ENCODE measurements at places on chromosomes 11 and 22.

GRCh38 chr11:73227571-73228211 is 9.6 kb downstream of the P2RY2 start:
- no peak for DNase-seq

DNA sequence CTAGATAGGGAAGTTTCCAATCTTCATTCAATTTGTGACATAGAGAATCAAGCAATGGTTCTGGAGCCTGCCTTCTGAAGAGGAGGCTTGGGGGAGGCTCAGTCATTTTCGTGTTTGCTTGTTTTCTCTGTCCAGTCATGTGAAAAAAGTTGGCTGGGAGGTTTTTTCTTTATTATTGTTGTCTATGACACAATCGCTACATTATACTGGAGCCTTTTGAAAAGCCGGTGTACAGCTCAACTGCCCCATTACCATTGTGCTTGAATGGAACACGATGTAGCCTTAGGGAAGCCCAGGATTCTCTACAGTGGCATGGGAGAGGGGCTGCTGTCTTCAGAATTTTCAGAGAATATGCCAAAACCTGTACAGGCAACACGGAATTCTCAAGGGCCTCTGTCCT is 57.9 kb upstream of the NCAM1 start:
- DNase-seq: no peak

GRCh38 chr11:116580799-116581198 is 192.0 kb downstream of the BUD13 start:
- no peak for DNase-seq

DNA sequence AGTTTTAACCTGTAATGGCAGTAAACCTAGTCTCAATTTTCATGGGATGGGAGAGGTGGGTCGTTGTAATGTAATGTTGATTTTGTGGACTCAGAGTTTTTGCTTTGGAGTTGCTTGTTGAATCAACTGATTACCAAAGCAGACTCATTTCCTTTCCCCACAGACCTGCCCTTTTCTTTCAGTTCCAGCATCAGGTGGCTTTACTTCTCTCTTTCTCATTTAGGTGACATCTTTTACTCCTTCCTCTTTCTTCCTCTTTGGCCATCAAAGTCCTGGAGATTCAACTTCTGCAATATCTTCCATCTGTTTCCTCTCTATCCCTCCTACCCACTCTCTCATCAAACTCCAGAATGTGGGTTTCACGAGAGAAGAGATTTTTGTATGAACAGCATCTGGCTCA is 313.9 kb downstream of the TMEM135 start:
- DNase-seq: no peak

DNA sequence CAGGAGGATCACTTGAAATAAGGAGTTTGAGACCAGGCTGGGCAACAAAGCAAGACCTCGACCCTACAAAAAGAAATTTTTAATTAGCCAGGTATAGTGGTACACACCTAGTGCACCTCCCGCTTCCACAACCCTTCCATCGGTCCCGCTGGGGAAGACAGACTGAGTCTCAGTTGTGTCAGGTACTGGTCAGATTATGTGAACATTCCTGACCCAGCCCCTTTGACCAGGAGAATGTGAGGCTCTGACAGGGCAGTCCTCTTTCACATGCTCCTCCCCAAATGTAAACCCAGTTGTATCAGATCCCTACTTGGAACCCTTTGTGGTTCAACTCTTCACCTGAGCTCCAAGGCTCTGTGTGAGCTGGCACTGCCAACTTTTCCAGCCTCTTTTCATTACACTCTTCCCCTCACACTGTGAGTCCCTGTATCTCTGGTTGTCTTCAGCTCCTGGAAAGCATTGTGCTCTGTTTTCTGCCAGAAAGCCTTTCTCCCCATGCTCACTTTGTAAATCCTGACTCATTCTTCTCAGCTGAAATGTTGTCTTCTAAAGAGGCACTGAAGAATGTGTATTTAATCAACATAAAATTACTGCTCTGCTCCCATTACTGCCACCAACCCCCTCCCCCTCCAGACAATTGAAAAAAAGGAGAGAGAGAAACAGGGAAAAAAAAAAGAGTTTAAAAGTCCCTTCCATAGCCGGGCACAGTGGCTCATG is 2.1 kb upstream of the TTLL12 start:
- DNase-seq: no peak

DNA sequence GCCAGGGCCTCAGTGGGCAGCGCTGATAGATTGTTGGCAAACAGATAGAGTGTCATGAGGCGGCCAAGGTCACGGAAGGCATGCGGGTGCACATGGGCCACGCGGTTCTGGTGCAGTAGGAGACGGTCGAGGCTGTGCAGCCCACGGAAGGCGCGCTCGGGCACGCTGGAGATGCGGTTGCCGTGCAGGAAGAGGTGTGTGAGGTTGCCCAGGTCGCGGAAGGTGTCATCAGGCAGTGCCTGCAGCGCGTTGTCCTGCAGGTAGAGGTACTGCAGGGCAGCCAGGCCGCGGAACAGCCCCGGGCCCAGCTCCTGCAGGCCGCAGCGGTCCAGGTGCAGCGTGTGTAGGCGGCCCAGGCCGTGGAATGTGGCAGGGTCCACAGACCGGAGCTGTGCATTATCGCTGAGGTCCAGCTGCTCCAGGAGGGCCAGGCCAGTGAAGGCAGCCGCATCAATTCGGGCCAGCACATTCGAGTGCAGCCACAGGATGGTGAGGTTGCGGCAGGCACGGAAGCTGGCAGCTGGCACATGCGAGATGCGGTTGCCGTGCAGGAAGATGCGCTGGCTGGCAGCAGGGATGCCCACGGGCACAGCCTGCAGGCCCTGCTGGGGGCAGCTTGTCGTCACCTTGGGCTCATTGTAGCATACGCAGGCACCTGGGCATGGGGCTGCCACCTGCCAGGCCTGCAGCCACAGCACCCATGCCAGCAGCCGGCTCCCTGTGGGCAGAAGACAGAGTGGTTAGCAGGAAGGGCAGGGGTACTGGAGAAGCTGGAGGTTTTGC is 25.5 kb downstream of the RTN4R start:
- DNase-seq: no peak

- no peak for DNase-seq
These were observed 1807.5 kb downstream of the LRRC4C start for GRCh38 chr11:39651857-39652461.

DNA sequence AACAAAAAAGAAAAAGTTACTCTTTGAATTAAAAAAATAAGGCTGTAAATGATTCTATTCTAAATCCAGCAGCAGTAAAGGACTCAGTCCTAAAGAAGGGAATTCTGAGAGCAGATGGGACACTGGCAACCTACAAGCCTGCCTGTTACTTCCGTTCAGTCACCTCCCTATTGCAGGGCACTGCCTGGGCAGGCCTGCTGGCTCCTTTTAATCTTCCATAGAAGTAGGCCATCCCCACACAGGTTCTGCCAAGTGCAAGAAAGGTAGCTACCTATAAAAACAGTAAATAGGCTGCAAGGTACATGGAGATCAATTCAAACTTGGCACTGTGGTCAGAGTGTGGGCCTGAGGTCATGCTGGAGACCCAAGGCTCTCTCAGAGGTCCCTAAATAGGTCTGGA is 136.4 kb downstream of the TRIM44 start:
- no peak for DNase-seq

All from stromal cell of bone marrow (primary cell).